ENCODE measurements at places on chromosomes 6 and 20.

- DNase-seq, result no peak
Observed at GRCh38 chr20:57598491-57598890, 21.7 kb downstream of the ZBP1 start.

- DNase-seq, result no peak
Observed at GRCh38 chr6:18978337-18979128, 591.4 kb downstream of the RNF144B start.

- DNase-seq, result no peak
Observed at GRCh38 chr6:63912887-63913286, 277.3 kb downstream of the PHF3 start.

DNA sequence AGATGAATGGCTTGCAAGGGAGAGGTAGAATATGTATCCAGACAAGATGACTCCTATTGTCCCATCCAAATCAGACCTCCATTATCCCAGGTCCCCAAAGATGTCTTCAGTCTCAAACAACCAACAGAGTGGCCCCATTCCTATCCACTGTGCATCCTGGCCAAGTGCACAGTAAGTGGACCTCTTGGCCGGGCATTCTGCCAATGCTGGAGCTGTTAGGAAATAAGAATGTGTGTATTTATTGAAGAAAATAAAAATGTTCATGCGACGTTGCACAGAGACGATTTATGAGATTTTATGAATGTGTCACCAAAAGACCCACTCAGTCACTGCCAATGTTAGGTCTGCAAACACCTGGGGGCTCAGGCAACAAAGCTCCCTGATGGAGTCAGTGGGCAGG is 196.0 kb downstream of the MAFB start:
- DNase-seq, result no peak

GRCh38 chr6:39882531-39882899 is 51.7 kb downstream of the MOCS1 start:
- DNase-seq, result no peak

DNA sequence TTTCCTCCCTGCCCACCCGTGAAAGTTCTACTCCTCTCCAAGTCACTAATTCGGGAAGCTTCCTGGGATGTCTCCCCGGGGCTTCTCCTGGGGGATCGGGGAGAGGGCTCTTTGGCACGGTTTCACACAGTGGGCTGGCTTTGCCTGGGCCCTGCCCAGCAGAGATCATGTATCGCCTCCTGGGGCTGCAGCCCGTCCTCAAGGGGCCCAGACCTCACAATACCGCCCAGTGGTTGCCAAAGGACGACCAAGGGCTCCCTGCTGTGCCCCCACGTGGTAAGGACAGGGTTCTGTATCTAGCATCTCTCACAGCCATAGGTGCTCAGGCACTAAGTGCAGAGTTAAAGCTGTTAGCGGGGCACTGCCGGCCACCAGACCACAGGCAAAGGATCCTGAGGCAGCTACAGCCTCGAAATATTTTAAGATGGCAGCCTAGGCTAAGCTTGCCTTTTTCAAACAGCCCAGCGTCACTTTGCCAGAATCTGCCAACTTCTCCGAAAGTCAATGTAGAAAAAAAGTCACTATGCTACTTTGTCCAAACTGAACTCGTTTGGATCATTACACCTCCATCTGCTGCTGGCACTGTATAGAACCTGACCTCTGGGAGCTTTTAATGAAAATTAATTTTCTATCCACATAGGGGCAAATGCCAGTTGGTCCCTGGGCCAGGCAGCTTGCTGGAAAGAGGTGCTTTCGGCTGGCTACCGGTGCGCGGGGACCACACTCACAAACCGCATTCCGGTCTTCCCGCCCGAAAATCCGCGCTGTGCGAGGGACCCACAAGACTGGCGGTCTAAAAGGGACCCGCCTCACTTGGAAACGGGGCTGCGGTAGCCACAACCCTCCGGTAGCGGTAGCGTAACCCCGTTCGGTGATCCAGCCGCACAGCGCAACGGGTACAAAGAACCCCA is 1.3 kb upstream of the NNAT start:
- no peak for DNase-seq

GRCh38 chr20:16057651-16058050 is 515.6 kb downstream of the KIF16B start:
- DNase-seq, result no peak

DNA sequence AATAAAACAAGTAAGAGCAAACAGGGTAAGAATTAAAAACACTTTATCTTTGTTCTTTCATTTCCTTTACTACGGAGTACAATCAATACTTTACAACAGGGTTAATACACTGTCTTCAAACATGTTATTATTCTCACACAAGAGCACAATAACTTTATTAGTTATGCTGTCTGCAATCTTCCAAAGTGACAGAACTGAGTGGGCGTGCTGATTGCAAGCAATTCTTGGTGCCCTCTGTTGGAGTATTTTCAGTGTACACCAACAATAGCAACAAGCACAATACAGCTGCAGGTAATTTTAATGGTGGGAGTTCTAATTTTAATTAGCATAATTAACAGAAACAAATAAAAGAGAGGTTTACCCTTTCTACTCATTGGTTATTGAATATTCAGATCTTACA is 33.9 kb upstream of the PTPRK start:
- DNase-seq, result no peak

- DNase-seq, result no peak
Observed at GRCh38 chr6:43090559-43090956, 14.4 kb downstream of the PTK7 start.

DNA sequence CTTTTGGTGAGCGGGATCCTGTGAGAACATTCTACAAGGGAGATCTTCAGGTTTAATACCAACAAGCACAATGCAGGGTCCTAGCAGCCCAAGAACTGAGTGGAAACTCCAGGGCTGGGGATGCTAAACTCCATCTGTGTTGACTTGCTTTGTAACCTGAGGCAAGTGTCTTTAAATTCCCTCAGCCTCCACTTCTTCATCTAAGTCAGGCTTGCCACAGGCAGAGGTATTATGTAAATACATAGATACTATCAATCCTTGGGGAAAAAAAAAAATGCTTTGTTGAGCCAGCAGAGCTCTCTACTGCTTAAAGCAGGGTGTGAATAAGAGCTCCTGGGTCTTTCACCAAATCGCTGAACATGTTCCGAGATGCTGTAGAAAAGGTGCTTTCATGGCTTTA is 114.2 kb upstream of the PHACTR1 start:
- no peak for DNase-seq

DNA sequence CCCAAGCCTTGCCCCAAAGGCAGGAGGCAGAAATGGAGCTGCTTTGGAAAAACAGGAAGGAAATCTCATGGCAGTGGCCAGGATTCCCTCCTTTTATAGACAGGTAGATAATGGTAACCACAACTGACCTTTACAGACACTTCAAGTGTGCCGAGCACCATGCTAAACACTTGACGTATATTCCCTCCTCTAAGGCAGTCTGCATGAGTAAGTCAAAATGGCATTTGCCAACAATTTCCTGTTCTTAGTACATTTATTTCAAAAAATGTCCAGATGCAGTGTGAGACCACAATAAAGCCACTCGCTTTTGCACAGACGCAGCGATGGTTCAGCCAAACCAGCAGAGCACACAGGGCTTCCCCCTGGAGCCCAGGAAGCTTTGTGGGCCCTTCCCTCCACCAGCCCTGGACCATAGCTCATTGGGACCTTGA is 16.5 kb upstream of the GPR6 start:
- no peak for DNase-seq

DNA sequence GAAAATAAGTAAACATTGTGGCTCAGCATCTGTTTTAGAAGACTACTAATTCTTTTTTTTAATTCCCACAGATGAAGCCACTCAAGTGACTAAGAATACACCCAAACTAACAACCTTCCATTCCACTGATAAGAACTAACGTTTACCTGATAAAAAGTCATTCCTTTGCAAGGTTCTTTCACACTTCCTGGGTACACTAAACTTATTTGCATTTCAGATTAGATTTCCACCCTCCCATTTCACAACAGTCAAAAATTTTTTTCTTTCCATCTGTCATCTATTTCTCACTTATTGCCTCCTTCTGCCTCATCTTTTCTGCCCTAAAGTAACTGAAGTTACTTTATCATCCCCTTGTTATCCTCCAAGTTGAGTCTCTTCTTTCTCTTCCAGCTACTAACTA is 20.3 kb downstream of the MBOAT1 start:
- no peak for DNase-seq

DNA sequence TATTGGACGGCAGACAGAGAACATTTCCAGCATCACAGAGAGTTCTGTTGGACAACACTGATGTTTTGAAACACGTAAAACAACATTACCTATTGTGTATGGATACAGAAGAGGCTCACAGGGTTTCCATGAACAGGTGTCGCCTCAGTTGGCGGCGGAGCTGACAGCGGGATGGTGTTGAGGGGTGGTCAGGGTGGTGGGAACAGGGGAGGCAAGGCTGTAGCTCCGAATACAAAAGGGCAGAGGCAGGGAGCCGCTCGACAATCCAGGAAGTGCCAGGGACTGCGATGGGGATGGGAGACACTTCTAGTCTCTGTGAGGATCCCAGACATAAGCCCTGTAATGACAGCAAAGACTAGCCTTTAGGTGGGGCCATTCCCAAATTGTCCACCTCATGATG is 14.5 kb upstream of the PI16 start:
- DNase-seq, result no peak

DNA sequence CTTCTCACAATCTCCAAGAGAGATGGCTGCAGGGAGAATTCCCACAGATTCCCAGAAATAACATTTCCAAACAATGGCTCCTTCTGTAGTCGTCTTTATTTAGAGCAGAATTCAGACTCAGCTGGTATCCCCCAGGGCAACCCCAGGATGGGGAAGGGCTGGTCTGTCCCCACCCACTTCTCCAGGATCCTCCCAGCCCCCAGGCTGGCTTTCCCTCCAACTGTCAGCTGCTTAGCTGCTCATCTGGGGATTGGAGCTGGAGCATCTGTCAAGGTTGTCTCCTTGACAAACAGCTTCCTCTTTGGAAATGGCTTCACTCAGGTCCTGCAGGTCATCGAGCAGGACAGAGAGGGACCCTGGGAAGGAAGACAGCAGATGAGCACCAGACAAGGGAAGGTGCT is 3.5 kb upstream of the PSORS1C2 start:
- no peak for DNase-seq

DNA sequence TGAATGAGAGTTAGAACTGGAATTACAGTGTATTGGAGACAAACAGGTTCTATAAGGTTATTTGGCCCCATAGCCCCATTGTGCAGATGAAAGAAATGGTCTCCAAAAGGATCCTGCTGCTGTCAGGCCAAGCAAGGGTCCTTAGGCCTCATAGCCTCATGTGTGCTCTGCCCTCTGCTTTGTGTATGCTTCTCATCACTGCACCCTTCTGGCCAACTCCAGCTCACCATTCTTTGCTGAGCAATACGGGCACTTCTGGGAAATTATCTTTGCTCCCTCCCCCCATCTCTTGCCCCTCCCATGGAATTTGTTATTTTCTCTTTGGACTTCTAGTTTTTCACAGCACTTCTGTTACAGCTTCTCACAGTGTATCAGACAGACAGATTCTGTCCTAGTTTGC is 298.8 kb downstream of the FOXA2 start:
- DNase-seq, result no peak
